ENCODE measurements at places on chromosomes 1 and 21.

DNA sequence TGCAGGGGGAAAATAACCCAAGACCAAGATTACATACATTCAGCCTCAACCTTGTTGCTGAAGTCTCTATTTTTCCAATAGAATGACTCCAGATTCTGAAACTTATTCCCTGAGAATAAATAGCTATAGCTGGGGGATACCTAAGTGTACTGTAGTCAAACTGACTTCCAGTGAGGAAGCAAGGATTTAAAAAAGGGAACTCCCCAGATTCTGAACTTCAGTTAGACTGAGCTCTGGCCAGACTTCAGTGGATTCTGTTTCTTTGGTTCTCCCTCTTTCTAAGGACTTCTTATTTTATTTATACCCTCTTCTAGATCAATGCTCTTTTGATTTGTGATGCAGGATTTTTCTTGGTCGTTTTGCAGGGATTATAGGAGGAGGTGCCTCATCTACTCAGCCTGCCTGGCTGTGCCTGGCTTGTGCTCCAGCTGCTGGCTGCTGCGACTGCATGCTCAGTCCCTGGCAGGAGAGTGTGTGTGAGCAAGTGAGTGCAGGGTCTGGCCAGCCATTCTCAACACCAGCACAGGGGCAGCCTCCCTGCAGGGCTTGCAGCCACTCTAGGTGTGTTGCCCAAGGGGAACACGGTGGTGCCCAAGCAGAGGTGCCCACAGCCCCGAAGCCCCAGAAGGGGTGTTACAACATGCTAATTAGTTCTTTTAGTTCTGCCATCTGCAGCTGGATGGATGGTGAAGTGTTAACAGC, 43.0 kb downstream of the SPATA17 start:
- DNase-seq = no peak

- peak; percentile 62 for DNase-seq
These were observed 3.9 kb upstream of the C4BPB start for GRCh38 chr1:207084701-207085180.

DNA sequence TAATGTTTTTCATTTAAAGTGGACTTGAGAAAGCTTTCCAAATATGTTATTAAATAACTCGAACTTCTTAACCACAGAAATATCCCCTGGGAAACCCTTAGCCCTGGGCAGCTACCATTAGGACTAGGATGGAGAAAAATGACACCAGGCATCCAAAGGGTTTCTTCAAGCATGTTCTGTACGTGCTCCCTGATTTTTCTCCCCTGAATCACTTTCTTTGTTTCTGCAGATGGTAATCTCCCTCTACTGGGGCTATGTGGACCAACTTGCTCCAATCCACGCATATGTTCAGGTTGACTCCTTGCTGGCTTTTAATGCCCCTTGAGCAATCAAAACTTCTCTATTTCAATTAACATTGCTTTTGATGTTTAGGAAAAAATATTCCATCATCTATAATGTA, 312.7 kb upstream of the C1orf87 start:
- no peak for DNase-seq

DNA sequence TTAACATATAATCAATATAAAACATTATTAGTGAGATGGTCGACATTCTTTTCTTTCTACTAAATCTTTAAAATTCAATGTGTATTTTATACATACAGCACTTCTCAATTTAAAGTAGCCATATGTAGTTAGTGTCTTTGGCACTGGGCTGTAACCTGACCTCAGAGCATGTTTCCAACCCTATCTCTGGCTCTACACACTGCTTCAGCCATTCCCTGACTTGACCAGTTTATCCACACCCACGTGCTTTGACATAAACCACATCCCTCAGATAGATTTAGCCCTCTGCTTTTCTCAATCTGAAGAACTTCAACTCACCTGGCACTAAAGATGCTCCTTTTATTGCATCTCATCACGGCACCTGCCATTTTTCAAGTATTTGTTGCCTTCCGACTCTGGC, 58.3 kb downstream of the RGS2 start:
- DNase-seq = no peak

DNA sequence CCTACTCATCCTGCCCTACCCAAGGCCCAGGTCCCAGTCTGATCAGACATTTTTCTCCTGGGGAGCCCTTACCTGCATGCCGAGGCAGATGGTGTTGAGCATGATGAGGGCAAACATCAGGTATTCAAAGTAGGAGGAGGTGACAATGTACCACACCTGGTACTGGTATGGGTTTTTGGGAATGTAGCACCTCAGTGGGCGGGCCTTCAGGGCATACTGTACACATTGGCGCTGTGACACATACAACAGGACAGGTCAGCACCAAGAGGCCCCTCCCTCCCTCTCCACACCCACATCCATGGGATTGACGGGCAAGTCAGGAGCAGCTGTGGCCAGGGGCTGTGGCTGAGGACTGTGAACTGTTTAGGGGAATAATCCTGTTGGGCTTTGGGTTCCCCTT, 37.1 kb upstream of the KIF21B start:
- no peak for DNase-seq

DNA sequence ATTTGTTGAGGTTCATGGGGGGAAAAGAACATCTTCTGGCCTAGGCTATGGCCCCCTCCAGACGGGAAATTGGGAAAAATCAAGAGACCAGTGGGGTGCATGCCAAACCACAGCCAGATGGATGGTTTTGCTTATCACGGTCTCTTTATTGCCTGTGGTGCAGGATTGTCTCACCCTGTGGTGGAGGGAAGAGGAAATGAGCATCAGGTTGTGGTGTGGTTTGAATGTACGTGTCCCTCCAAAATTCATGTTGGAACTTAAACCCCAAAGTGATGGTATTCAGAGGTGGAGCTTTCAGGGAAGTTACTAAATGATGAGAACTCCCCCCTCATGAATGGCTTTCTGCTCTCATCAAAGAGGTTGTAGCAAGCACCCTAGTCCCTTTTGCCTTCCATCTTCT, 525.7 kb downstream of the NPHP4 start:
- no peak for DNase-seq

GRCh38 chr1:18351735-18352134, 129.0 kb upstream of the KLHDC7A start:
- no peak for DNase-seq

- DNase-seq = no peak
These were observed 9.9 kb upstream of the TTC22 start for GRCh38 chr1:54811066-54811465.

- no peak for DNase-seq
These were observed 64.3 kb upstream of the TRABD2B start for GRCh38 chr1:48061162-48062136.

DNA sequence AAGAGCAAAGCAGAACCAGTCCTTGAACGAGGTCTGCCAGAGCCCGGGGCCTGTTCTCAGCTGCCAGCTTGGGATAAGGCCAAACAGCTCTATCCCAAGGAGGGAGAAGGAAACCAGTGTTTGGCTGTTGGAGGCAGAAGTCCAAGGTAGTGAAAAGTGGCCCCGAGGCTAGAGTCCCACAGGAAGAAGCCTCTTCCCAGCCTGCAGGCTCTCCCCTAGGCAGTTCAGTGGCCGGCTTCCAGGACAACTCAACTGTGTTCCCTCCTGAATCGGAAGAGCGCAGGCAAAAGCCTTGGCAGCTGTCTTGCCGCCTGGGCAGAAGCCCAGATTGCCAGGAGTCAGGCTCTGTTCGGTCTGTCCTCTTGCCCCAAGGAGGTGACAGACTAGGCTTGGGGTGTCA, 19.3 kb downstream of the QSOX1 start:
- no peak for DNase-seq

DNA sequence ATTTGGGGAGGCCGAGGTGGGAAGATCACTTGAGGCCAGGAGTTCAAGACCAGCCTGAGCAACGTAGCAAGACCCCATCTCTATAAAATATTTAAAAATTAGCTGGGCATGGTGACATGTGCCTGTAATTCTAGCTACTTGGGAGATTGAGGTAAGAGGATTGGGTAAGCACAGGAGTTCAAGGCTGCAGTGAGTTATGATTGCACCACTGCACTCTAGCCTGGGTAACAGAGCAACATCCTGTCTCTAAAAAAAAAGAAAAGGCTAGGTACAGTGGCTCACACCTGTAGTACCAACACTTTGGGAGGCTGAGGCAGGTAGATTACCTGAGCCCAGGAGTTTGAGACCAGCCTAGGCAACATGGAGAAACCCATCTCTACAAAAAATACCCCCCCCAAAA, 35.7 kb upstream of the RCC1 start:
- no peak for DNase-seq

- no peak for DNase-seq
These were observed 241.2 kb upstream of the ST6GALNAC5 start for GRCh38 chr1:76625886-76626678.

DNA sequence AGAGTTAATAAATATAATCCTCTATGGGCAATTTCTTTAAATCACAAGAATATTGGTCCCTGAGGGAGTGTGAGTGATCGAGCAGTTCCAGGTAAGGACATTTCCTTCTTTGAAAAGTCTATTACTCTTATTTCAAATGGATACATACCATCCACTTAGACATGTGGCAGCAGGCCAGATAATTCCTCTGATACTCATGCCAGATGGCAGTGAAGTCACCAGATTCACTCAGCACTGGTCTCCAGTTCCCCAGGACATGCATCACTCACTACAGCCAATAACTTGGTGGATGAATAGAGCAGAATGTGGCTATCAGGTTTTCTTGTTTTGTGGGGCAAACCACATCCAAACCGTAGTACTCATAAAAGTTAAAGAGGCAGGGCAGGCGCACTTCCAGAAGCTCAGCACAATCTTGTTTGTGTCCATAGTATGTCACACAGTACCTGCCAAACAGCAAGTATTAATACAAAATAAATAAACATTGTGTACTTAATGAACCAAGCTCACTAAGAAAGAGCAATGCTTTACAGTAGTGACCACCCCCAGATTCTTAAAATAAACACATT, 74.2 kb upstream of the CD53 start:
- DNase-seq = no peak

- DNase-seq = no peak
These were observed 20.2 kb upstream of the MTR start for GRCh38 chr1:236774926-236775325.

DNA sequence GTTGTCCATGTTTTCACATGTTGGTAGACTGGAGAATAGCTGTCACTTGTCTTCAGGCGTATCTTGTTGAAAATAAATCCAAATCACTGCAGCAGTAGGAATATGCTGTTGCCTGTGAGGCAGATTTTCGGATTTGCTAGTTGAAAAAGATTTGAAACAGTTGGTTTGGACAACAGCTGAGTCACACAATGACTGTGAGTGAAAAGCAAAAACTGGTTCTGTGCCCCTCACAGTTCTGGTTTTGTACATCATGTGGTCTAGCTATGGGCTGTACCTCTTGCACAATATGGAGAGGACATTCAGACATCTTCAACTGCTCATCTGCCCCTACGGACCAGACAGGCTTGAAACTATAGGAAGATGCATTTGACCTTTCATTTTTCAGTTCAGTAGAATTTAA, 1.8 kb downstream of the ARF1 start:
- DNase-seq = no peak

GRCh38 chr1:34778381-34778780, 2.6 kb upstream of the GJB3 start:
- DNase-seq = no peak

DNA sequence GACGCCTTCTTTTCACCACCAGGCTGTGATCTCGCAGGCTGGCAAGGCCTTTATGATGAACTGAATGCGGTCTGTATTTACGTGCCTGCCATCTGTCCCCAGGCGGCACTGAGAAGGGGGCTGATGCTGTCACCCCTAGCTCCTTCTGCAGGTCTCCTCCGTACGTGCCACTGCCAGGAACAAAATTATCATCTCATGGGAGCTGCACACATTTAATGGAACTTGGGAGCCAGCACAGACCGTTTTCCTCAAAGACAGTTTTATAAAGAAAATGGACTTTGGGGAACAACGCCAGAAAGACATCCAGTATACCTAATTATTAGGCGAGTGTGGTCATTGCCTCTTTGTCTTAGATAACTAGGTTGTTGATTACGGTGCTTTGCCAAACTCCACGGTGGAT, 434.5 kb downstream of the KIF26B start:
- no peak for DNase-seq

- no peak for DNase-seq
These were observed 1.5 kb downstream of the RO60 start for GRCh38 chr1:193060938-193061337.

GRCh38 chr1:167797015-167797414, 75.2 kb downstream of the MPZL1 start:
- DNase-seq = no peak

Data from CD4-positive, alpha-beta T cell treated with Interleukin-6 at 100 ng/mL for 8 hours (primary cell).